ENCODE measurements at places on chromosomes 2 and 18.
A peak's percentile ranks its signal among the peaks of the same experiment; 100 is the strongest.

DNA sequence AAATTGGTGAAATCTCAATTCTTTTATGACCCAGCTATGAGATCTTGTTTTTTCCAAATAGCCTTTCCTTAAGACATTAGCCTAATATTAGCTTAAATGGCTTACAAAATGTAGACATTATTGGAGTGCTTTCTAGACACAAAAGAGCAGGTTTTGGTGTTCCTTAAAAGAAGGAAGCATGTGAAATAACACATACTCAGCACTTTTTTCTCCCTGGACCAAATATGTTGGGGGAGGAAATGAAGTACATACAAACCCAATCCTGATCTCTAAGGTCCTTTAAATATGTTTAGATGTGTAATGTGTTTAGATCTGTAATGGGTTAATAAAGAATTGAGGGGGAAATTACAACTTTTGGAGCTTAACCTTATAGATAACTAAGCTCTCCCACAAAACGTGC lies 3.4 kb upstream of the ZDBF2 start:
- DNase-seq, result no peak

DNA sequence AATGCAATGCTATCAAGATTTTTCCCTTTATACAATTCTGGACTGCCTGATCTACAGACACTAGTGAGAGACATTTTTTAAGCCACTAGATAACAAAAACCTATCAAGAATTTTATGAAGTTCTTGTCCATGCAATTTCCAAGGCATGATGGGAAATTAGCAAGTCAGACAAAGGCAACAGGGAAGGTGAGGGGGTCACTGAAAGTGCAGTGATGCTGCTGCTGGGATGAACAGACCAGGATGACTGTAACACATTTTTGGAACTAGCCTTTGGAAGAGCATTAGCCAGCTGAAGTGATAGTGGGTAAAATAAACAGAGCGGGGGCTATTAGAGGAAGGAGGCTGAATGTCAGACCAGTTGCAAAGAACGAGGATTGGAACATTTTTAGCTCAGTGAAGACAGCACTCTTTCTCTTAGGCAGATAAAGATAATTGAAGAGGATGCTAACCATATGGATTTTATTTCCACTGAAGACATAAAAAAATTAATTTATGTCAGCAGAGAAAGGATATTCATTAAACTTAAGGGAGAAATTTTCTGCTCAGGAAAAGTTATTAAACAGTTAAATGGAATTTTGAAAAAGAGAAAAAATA lies 17.9 kb downstream of the NRXN1 start:
- DNase-seq, result no peak

DNA sequence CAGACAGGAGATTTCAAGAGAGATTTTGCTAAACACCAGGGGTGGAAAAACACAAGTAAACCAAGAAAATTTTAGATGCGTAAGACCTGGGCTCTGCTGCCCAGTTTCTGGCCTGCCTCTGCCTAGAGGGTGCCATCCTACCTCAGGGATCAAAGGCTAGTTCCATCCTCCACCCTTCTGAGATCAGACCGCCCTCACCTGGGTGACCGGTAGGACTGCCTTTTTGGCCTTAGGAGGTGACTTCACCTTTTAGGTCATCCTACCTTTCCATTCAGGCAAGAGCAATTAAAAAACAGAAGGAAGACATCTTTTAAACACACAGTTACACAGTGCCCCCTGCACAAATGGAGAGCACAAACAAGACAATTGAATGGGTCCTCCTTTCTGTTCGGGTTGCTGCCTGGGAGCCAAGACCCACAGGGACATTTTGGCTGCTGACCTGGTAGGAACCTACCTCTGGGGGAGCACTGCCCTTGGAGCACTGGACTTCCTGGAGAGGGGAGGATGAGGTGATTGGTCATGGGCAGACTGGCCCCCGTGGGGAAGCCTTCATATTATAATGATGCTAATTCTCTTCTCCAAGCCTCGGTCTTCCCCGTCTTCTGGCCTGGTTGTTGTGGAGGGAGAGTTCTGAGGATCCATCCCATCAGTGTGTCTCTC lies 3.1 kb downstream of the PSD4 start:
- DNase-seq, result no peak

DNA sequence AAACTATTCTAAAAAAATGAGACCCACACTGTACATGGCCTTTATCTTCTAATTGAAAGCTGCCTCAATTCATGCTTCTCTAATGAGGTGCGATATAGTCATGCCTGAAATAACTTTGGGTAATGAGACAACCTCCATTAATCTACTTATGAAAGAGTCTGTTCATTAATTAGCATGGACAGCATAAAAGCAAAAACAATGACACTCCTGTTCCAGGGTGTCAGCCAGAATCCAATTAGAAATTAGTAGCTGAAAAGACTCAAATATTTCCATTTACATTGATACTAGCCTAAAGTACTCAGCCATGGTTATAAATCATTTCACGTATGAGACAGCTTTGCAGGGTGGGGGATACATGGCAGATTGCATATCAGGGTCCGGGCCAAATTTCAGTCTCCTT lies 288.7 kb downstream of the AKAIN1 start:
- no peak for DNase-seq

DNA sequence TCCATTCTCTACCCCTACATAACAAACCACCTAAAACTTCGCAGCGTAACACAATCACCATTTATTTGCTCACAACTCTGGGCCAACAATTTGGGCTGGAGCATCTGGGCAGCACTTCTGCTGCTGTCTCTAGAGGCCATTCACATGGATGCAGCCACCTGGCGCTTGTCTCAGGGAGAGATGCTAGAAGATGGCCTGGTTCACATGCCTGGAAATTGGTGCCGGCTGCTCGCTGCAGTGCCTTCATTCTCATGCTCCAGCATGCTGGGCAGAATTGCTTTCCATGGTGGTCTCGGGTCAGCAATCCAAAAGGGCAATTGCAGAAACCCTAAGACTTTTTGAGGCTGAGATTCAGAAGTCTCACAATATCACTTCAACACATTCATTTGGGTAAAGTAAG lies 157.4 kb downstream of the SUCLG1 start:
- DNase-seq, result no peak

DNA sequence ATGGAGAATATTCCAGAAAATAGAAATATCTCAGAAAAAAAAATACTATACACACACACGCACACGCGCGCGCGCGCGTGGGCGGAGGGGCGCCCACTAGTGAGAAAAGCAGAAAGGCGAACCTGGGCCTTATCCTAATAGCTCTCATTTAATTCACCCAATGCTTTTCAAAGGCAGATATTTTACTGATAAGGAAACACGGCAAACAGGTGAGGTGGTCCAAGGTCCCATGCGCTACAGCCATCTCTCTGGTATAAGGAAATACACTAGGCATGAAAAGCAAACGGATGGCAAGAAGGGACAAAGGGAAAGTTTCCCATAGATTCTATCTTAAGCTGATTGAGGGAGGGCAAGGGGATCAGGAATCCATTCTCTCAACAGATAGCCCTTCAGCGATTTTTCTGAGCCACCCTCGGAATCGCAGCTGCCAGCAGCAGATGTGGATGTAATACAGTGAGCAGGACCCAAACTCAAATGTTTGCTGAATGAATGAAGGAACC lies 136.7 kb downstream of the TMEM247 start:
- DNase-seq, result peak; percentile 3

- DNase-seq, result no peak
These were observed 36.0 kb upstream of the NCK2 start for GRCh38 chr2:105708697-105709096.
